ENCODE measurements at places on chromosomes 12 and 14. TPM values are rescaled to one million over a fixed set of nuclear protein-coding genes. Genes with fewer than 3 reads are reported as not detected.

- H3K27me3 ChIP-seq = no peaks in the 10 kb centered on the region
- H3K36me3 ChIP-seq = no peaks in the 10 kb centered on the region
- no peak for DNase-seq
- no peaks in the 10 kb centered on the region for H3K4me1 ChIP-seq
- no peak overlapping the region for H3K4me3 ChIP-seq
- no peak overlapping the region for H3K27ac ChIP-seq
Measured at GRCh38 chr12:26162905-26163304, 32.5 kb upstream of the SSPN start.

DNA sequence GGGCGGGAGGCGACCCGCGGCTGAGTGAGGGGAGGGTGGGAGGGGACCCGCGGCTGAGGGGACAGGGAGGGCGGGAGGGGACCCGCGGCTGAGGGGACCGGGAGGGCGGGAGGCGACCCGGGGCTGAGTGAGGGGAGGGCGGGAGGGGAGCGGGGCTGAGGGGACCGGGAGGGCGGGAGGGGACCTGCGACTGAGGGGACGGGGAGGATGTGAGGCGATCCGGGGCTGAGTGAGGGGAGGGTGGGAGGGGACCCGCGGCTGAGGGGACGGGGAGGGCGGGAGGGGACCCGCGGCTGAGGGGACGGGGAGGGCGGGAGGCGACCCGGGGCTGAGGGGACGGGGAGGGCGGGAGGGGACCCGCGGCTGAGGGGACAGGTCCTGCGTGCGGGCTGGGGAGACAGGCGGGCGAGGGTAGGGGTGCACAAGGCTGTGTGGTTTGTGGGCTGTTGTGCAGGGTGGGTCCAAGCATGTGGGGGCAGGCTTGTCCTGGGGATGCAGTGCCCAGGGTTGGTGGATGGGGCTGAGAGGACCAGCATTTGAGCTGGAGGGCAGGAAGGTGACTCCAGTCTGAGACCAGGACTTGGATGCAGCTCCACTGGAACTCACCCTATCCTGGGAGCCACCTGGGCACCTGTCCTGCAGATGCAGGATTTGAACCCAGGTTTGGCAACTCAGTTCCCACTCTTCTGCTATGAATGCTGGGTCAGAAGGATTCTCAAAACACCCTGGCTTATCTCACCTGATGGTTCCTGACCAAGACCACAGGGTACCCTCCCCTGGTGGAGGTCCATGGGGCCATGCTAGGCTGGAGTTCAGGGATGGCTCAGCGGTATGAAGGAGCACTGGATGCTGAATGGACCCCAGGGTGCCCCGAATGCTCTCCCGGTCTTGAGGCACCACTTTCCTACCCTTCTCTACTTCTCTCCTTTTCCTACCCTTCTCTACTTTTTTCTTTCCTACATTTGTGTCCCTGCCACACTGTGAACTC lies 9.4 kb downstream of the PLD4 start:
- no peak overlapping the region for H3K4me3 ChIP-seq
- H3K4me1 ChIP-seq = peaks cover 38% of the 10 kb centered on the region
- DNase-seq = peak; percentile 30
- peaks cover 34% of the 10 kb centered on the region for H3K27me3 ChIP-seq

DNA sequence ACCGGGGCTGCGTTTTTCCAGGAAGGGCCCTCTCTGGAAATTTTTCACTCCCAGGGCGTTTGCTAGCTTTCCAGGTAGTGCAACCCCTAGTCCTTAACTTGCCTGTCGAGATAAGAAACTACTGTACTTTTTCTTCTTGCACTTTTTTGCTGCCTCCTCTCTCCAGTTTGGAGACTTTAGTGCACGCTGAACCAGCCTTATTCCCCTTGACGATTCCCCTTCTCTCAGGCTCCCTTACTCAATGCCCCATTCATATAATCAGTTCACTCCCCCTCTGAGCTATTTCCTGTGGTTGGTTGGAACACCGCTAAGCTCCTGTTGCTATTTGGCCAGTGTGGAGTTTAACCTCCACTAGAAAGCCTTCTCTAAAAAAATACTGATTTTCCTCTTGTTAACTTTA lies 682 bp downstream of the CREBL2 start:
- peak; percentile 57 for DNase-seq
- no peaks in the 10 kb centered on the region for H3K27me3 ChIP-seq
- H3K4me3 ChIP-seq = peak overlapping the region; percentile 90
- H3K27ac ChIP-seq = peak overlapping the region; percentile 99
- H3K36me3 ChIP-seq = peaks cover 3% of the 10 kb centered on the region
- peaks cover 7% of the 10 kb centered on the region for H3K4me1 ChIP-seq

Gene INHBC
- 0.15 TPM for polyA plus RNA-seq

Gene SMARCC2
- polyA plus RNA-seq = 71.7 TPM

Gene AKAP6
- 68.7 TPM for polyA plus RNA-seq

Gene KLRB1
- polyA plus RNA-seq = 0.43 TPM

DNA sequence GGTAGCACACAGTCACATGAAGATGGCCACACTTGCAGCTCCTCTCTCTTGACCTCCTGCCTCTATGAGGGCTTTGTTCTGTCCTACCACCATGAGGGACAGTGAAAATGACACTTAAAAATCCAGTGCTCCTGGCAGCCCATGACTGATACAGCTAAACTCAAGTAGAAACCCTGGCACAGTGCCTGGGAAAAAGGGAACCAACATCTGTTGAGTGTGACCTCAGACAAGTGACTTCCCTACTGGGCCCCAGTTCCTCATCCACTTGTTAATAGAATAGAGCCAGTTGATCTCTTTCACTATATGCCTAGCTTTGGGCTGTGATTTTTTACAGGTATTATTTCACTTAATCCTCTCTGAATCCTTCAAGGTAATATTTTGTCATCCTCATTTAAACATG lies 4.8 kb downstream of the GUCY2C start:
- H3K27me3 ChIP-seq = no peaks in the 10 kb centered on the region
- H3K4me3 ChIP-seq = no peak overlapping the region
- H3K4me1 ChIP-seq = no peaks in the 10 kb centered on the region
- no peaks in the 10 kb centered on the region for H3K36me3 ChIP-seq

DNA sequence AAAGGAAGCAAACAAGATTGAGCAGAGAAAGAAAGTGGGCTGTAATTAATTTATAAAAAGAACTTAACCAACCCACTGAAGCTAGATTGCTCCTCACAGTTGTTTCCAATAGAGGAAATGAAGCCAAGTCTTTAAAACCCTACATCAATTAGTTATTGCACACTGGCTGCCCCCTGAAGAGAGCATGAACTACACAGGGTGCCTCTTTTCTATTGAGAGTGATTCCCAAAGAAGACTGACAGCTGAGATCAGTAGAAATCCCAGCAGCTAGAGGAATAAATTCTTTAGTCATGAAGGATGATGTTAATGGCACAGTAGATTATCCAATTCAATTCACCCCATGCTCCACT lies 8.6 kb upstream of the USP15 start:
- no peak overlapping the region for H3K27ac ChIP-seq
- DNase-seq = no peak
- H3K4me1 ChIP-seq = no peaks in the 10 kb centered on the region
- no peaks in the 10 kb centered on the region for H3K27me3 ChIP-seq
- H3K36me3 ChIP-seq = no peaks in the 10 kb centered on the region

GRCh38 chr12:132379996-132380395 lies 50.6 kb upstream of the GALNT9 start:
- DNase-seq = no peak
- no peaks in the 10 kb centered on the region for H3K36me3 ChIP-seq
- peaks cover 51% of the 10 kb centered on the region for H3K27me3 ChIP-seq

GRCh38 chr12:111444925-111445725 lies 39.4 kb downstream of the SH2B3 start:
- peaks cover 51% of the 10 kb centered on the region for H3K4me1 ChIP-seq
- H3K27me3 ChIP-seq = no peaks in the 10 kb centered on the region
- DNase-seq = peak; percentile 89
- H3K36me3 ChIP-seq = peaks cover 64% of the 10 kb centered on the region
- H3K4me3 ChIP-seq = no peak overlapping the region

Gene NKX2-8
- not detected for polyA plus RNA-seq

DNA sequence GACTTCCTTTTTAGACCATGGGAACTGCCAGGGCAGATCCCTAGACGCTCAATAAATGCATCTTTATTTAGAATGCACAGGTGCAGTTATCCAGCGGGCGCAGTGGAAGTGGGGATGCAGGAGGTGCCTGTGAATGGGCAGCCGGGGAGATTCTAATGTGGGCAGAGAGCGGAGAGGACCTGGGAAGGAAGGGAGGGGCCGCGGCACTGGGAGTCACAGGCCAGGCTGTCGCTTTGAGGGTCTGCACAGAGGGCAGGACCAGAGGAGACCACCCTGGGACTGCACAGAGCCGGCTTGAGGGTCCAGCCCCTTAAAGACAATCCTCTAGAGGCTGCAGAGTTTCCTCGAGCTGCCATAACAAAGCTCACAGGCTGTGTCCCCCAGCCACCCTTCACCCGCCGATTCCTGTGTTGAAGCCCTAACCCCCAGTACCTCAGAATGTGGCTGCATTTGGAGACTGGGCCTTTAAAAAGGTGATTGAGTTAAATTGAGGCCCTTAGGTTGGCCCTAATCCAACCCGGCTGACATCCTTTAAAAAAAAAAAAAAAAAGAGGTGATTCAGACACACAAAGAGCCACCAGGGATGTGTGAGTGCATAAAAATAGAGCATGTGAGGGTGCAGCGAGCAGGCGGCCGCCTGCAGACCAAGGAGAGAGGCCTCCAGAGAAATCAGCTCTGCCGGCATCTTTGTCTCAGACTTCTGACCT lies 44.4 kb upstream of the PPP2R5C start:
- peaks cover 2% of the 10 kb centered on the region for H3K27me3 ChIP-seq
- no peak overlapping the region for H3K27ac ChIP-seq
- H3K4me1 ChIP-seq = peaks cover 4% of the 10 kb centered on the region
- no peaks in the 10 kb centered on the region for H3K36me3 ChIP-seq

GRCh38 chr14:31556191-31556590 lies 5.0 kb upstream of the NUBPL start:
- H3K4me3 ChIP-seq = no peak overlapping the region
- H3K36me3 ChIP-seq = no peaks in the 10 kb centered on the region
- no peaks in the 10 kb centered on the region for H3K27me3 ChIP-seq
- H3K4me1 ChIP-seq = no peaks in the 10 kb centered on the region
- DNase-seq = no peak

Gene PLCZ1
- not detected for polyA plus RNA-seq

GRCh38 chr14:75653563-75653962 lies 7.1 kb downstream of the ERG28 start:
- H3K36me3 ChIP-seq = peaks cover 48% of the 10 kb centered on the region
- no peak overlapping the region for H3K4me3 ChIP-seq
- DNase-seq = no peak

Gene LPAR5
- polyA plus RNA-seq = 1.0 TPM

Gene LARP4
- polyA plus RNA-seq = 21.0 TPM

GRCh38 chr12:54045868-54046521 lies 7.6 kb upstream of the HOXC4 start:
- H3K27ac ChIP-seq = no peak overlapping the region
- H3K4me1 ChIP-seq = peaks cover 39% of the 10 kb centered on the region
- no peak overlapping the region for H3K4me3 ChIP-seq
- H3K27me3 ChIP-seq = peaks cover 25% of the 10 kb centered on the region

DNA sequence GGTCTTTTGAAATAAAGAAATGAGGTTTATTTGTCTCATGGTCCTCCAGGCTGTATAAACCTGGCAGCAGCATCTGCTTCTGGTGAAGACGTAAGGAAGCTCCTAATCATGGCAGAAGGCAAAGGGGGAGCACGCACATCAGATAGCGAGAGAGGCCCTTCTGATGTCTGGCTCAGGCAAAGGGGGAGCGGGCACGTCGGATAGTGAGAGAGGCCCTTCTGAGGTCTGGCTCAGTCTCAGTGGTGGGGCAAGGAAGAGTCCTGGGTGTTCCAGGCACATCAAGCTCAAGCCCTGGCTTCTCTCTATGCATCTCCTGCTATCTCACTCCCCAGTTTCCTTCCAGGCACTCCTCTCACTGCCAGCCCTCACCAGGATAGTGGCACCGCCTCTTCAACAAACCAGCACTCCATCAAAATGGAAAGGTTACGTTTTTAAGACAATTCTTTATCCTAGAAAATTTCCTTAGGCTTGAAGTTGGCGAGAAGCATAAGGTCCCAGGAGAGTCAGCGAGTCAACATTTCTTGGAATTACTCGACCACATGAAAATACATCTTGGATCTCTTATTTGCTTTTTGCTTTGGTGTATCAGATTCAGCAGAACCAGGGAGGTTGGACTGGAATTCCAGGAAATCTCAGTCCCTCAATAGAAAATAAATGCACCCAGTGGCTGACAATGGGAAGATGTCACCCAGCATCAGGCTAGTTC lies 189.6 kb upstream of the TMEM132C start:
- H3K4me3 ChIP-seq = no peak overlapping the region
- DNase-seq = peak; percentile 84
- H3K36me3 ChIP-seq = no peaks in the 10 kb centered on the region
- no peak overlapping the region for H3K27ac ChIP-seq

DNA sequence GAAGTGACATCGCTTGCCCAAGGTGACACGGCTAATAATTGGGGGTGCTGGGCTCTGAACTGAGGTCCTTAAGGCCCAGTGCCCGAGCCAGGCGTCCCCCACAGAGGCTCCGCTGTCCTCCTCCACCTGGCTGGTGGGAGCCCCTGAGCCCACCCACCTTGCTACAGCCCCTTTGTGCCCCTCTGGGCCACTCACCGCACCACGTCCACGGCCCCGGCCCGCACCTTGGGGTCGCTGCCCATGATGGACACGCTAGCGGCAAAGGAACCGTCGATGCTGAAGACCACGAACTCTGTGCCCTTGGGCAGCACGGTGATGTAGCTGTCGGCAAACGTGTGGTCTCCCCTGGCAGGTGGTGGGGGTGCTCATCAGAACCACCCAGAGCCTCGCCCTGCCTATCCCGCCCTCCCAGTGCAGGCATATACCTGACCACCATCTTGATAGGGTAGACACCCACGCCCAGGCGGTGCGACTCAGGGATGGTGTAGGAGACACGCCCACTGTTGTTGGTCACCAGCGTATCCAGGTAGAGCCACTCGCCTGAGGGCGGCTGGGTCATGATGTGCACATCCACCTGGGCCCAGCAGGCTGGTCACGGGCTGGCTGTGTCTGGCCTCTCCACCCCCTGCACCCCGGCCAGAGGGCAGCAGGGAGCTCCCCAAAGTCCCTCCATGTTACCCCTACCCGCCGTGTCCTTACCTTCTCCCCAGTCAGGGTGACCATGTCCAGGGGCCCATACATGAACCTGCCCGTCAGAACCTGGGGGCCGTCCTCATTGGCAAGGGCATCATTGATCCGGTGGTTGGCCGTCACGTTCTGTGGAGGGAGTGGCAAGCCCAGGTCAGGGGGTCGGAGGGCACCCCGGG lies 6.8 kb downstream of the ARL6IP4 start:
- H3K27me3 ChIP-seq = no peaks in the 10 kb centered on the region
- peaks cover 31% of the 10 kb centered on the region for H3K4me1 ChIP-seq
- no peak overlapping the region for H3K4me3 ChIP-seq

- H3K36me3 ChIP-seq = no peaks in the 10 kb centered on the region
- H3K4me1 ChIP-seq = no peaks in the 10 kb centered on the region
- peaks cover 10% of the 10 kb centered on the region for H3K27me3 ChIP-seq
- no peak for DNase-seq
- H3K27ac ChIP-seq = no peak overlapping the region
Measured at GRCh38 chr14:37616853-37617252, 21.4 kb downstream of the TTC6 start.

- H3K36me3 ChIP-seq = peaks cover 16% of the 10 kb centered on the region
- no peak within 1 kb of the TSS for H3K27ac ChIP-seq
- peaks cover 8% of the 10 kb centered on the region for H3K4me1 ChIP-seq
- H3K27me3 ChIP-seq = peaks cover 68% of the 10 kb centered on the region
- peak within 1 kb of the TSS; percentile 43 for H3K4me3 ChIP-seq
Measured at GRCh38 chr12:122203301-122204166, at the start of gene B3GNT4. B3GNT4 (plus strand) TSS chr12:122203709; CDS start chr12:122204619, 910 bp downstream.
